ENCODE measurements at places on chromosomes 1 and 21.

- DNase-seq: no peak
These were observed 845 bp upstream of the KLHDC8A start for GRCh38 chr1:205357567-205357966.

DNA sequence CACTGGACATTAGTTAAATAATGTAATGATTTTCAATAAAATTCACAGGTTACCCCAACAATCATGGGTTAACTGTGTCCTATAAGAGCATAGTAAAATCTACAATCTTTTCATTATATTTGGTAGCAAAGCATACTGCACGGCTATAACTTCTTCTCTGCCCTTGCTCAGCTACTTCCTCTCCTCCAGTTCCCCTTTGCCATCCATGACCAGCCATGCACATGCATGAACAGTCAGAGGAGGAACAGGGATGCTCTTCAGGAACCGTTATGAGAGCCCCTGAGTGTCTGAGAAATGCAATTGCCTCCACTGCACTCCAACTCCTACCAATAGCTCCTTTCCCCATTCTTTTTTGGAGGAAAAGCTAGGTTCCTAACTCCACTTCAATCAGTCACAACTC lies 646.7 kb downstream of the LTN1 start:
- no peak for DNase-seq

- no peak for DNase-seq
These were observed 128.6 kb downstream of the HUNK start for GRCh38 chr21:32001390-32001789.

DNA sequence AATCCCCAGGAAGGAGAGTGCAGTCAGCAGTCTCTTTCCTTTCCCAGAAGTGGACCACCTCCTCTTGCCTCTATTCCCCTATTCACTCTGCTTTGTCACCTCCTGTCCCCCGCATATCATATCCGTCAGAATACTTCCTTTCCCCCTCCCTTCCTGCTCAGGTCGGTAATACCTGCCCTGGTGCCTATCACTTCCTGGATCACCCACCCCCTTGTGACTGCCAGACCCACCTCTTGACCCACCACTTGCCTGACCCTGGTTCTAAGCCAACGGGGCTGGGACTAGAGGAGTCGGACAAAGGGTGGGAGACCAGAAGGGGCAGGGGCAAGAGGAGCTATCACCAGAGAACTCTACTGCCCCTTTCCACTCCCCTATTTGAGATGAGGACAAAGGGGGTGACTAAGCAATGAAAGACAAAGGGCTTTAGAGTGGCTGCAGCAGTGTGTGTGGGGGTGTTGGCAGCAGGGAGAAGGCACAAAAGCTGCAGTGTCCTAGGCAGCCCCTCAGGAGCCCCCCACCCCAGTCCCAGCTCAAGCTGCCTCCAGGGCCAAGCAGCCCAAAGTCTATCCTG lies 1.7 kb upstream of the ADAMTS4 start:
- no peak for DNase-seq

DNA sequence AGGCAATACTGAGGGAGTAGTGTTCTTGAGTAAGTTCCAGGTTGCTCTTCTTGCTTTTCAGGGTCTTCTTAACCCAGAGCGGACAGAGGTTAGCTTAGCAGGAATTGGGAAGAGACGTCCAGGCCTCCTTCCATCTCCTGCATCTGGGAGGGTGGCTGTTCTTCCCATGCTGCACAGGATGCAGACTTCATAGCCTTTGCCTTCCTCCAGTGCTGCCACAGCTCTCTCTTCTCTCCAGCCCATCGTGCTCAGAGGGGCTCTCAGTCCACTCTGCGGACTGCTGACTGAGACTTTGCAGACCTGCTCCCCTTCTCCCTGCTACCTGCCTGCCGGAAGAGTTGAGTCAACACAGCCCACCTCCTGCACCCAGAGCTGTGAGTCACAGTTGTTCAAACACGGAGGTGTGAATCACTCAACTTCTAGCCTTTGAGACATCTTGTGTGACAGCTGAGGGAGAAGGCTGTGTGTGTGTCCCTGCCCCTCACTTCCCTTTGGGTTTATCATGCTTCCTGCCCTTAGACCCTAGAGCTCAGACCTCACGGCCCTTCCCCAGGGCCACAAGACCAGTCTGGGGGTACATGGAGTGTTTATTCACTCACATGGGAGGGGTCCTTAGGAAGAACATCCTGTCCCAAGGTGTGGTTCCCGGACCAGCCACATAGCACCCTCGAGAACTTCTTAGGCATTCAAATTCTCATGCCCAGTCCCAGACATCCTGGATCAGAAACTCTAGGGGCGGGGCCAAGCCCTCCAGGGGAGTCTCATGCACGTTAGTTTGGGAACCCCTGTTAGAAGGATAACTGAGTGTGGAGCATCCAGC lies 158.3 kb upstream of the CACNA1E start:
- no peak for DNase-seq

GRCh38 chr1:60483509-60483908 lies 409.9 kb upstream of the C1orf87 start:
- DNase-seq: no peak

GRCh38 chr21:38166173-38166535 lies 90.6 kb upstream of the KCNJ15 start:
- DNase-seq: no peak

DNA sequence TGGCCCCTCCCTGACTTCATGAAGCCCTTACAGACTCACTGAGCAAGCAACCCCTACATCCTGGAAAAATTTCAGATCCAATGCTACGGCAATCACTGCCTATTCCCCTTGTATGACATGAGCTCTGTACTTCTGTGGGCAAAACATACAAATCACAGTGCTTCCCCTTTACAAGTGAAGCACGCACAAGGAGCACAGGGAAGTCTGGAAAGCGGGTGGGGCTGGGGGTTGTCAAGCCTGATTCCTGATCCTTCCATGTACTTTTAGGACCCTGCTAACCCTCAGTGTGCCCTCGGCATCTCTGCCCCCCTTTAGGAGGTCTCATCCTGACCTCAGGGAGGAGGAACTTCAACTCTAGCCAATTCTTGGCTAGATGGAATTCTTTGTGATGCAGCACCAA lies 405.7 kb upstream of the POU3F1 start:
- no peak for DNase-seq

GRCh38 chr1:173869021-173869359 lies 810 bp downstream of the ZBTB37 start:
- no peak for DNase-seq

DNA sequence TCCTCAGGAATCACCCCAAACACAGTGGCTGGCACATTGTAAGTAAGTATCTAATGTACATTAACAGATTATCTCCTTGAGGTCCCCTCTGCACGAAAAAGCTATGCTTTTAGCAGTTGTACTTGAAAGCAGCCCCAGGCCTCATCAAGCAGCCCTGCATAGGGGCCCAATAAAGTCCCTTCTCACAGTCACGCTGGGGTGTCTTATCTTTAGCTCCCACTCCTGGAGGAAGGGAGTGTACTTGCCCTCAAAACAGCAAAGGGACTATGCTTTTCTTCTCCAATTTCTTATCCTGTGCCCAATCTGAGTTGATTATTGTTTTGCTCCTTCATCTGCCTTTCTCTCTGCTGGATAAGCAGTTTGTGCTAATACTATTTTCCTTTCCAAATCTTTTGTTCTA lies 168.8 kb upstream of the PLXNA2 start:
- DNase-seq: no peak

- DNase-seq: no peak
These were observed 18.7 kb downstream of the CLSTN1 start for GRCh38 chr1:9805006-9805508.

DNA sequence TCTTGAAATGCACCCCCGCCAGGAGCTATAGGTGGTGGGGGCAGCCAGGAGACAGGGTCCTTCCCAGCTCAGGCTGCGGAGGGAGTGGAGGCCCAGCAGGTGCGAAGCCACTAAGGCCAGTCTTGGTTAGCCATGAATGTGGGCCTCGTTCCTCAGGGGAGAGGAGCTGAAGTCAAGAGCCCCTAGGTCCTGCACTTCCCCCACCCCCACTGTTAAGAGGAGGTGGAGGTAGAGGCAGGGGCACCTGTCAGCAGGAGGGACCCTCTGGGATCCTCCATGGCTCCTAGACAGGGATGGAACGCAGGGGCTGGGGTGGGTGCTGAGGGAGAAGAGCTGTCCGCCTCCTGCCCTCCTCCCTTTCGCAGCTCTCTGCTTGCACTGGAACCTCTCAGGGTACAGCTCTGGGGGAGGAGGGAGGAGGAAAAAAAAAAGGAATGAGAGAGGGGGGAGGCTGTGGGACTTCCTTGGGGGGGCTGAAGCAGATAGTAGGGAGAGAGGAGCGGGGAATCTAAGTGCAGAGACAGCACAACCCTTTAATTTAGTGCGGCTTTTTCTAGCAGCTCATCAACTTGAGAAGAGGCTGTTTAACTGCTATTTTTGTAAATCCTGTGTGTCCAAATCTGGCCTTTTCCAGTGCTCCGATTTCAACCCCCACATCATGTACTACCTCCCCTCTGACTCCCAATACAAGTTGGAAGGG lies 37.0 kb downstream of the MATN1 start:
- no peak for DNase-seq

GRCh38 chr1:18108299-18109057 lies 880 bp downstream of the IGSF21 start:
- no peak for DNase-seq

DNA sequence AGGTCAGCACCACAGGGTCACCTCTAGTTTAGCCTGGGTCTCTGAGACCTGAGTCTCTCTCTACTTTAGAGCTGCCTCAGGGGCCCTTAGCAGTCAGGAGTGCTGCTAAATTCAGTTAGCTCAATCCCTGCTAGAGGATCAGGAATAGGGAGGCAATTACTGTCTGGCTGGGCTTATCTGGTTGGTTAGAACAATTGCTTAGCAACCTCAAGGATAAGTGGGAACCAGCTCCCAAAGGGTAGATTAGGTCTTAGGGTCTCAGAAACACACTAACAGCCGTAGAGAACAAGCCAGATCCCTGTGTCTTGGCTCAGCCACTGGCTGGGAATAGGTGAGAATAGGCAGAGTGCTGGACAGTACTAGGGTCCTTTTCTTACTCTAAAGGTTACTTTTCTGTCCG lies 7.7 kb downstream of the PM20D1 start:
- DNase-seq: no peak

DNA sequence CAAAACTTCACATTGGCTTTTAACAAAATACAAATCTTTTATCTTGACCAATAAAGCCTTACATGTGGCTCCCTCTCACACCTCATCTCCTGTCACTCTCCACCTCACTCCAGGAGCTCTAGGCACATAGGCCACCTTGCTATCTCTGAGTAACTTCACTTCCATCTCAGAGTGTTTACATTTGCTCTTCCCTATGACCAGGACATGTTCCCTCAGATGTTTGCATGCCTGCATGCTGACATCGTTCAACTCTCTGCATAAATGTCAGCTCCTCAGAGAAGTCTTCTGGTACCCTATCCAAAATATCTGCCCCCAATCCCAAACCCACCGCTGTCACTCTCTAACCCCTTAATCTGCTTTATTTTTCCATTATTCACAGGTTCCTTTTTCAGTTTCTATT lies 110.9 kb downstream of the TOMM20 start:
- DNase-seq: no peak

GRCh38 chr1:24929398-24930259 lies 447 bp downstream of the RUNX3 start:
- no peak for DNase-seq

- no peak for DNase-seq
These were observed 31.8 kb upstream of the KCNQ4 start for GRCh38 chr1:40751802-40752201.

GRCh38 chr1:101738475-101738874 lies 258.3 kb downstream of the OLFM3 start:
- DNase-seq: no peak

- no peak for DNase-seq
These were observed 65.3 kb downstream of the TBX19 start for GRCh38 chr1:168345939-168346338.

DNA sequence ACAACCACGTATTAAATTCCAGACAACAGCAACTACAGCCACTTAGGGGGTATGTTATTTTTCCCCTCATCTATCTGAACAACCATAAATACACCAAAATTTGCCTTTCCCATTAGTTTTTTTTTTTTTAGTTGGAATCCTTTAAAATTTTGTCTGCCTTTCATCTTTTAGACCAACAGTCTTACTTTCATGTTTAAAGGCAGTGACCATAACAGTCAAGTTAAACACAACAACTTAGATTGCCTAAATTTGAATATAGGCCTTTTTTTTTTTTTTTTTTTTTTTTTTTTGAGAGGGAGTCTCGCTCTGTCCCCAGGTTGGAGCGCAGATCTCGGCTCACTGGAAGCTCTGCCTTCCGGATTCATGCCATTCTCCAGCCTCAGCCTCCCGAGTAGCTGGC lies 3.4 kb downstream of the GPBP1L1 start:
- DNase-seq: no peak

DNA sequence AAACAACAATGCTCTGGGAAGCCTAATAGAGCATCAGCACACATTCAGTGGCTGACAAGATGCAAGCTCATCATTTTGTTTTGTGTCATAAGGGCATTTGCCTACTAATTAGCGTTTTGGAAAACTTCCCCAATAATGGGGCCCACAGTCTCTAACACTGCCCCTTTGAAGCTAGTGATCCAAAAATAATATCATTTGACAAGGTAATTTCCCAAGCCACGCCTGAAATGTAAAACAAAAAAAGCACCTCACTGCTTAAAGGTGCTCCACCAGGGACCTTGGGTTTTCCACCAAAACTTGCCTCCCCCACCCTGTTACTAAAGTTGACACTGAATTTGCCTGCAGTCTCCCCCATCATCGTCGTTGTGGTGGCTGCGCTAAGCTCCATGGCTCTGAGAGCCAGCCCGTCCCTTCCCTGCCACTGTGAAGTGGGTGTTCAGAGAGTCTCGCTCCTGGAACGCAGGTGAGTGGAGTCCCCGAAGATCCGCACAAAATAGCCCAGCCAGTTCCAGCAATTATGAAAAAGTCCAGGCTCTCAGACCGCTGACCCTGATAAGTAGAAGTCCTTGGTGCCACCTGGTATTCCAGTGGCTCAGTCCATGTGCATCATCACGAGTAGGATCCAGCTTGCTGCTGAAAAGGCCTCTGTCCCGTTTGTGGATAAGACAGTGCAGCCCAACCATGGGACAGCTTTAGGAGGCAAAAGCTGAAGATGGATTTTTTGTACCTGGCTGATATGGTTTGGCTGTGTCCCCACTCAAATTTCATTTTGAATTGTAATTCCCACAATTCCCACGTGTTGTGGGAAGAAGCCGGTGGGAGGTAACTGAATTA lies 52.2 kb downstream of the RAB3GAP2 start:
- DNase-seq: no peak

DNA sequence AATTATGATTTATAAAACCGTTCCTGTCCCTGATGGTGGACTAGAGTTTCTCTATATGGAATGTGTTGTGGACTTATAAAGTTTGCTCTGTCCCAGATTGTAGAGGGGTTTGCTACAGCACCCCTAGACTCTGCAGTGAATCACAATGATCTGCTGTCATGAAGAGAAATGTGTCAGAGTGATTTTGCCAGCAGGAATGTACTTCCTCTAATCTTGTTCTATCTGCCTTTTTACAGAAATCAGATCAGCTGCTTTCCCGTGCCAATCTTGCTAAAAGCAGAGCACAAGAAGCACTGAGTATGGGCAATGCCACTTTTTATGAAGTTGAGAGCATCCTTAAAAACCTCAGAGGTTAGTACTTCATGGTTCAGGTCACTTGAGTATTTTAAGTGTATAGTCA lies 52.0 kb downstream of the LAMC2 start:
- DNase-seq: peak; percentile 62

- no peak for DNase-seq
These were observed 46.0 kb upstream of the EDARADD start for GRCh38 chr1:236348071-236348470.

GRCh38 chr1:236492378-236492777 lies 31.4 kb upstream of the LGALS8 start:
- DNase-seq: no peak
